Naive B cell (primary cell): ENCODE measurements at places on chromosomes 11 and 22. TPM values are rescaled to one million over a fixed set of nuclear protein-coding genes. Genes with fewer than 3 reads are reported as not detected.

The OR2AT4 gene
- polyA plus RNA-seq: not detected

The C11orf87 gene
- polyA plus RNA-seq: not detected

DNA sequence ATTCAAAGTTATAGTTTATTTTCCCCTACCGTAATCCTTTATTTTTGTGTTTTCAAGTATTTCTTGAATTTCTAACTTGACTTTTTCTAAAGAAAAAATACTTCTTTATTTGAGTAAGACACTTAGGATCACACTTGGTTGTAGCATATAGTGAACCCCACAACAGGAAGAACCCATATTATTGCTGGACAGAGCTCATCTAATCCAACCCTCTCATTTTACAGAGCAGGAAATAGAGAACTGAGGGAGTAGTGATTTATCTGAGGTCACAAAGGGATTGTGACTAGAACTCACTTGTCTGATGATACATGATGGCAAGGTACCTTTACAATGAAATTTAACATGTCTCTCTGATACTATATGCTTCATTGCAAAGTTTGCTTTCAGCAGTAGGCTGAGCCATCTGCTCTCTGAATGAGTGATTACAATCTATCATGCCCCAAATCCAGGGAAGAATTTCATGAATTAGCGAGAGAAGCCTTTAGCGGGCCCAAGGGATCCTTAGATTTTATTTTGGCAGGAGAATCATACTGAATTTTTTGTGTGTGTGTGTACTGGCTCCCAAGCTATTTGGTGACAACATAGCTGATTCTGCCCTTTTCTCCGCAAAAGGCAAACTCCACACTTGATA lies 9.8 kb downstream of the SLC17A6 start:
- H3K36me3 ChIP-seq: no peaks in the 10 kb centered on the region
- H3K27ac ChIP-seq: no peak overlapping the region
- H3K4me3 ChIP-seq: no peak overlapping the region

The SMTNL1 gene
- not detected for polyA plus RNA-seq

The INSC gene
- polyA plus RNA-seq: not detected

The SLC25A18 gene
- polyA plus RNA-seq: not detected

The TMEM191B gene
- not detected for polyA plus RNA-seq

DNA sequence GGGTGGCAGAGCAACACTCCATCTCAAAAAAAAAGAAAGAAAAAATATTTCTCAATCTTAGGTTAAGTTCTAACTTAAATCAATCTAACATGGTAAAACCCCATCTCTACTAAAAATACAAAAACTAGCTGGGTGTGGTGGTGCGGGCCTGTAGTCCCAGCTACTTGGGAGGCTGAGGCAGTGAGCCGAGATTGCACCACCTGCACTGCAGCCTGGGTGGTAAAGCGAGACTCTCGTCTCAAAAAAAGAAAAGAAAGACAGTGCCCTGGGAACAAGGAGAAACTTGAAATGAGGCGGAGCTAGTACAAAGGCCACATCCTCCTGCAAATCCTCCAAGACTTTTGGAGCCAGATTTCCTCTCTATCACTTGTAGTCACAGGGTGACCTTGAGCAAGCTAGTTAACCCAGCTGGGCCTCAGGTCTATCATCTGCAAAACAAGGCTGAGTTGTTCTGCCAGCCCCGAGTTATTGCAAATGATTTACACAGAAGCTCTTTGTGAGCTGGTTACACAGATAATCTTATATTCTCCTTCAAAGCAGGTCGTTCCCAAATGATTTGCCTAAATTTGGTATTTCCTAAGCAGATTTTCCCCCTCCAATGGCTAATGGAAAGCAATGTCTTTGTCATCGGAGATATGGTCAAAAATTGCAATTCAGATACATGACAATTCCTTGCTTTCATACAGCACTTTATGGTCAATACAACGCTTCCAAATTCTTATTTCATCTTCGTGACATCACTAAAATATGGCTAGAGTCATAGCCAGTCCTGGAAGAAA lies 1.9 kb downstream of the ANKRD54 start:
- no peak for DNase-seq
- no peak overlapping the region for H3K27ac ChIP-seq
- H3K36me3 ChIP-seq: no peaks in the 10 kb centered on the region
- peak overlapping the region; percentile 66 for H3K4me3 ChIP-seq
- peaks cover 28% of the 10 kb centered on the region for H3K4me1 ChIP-seq

DNA sequence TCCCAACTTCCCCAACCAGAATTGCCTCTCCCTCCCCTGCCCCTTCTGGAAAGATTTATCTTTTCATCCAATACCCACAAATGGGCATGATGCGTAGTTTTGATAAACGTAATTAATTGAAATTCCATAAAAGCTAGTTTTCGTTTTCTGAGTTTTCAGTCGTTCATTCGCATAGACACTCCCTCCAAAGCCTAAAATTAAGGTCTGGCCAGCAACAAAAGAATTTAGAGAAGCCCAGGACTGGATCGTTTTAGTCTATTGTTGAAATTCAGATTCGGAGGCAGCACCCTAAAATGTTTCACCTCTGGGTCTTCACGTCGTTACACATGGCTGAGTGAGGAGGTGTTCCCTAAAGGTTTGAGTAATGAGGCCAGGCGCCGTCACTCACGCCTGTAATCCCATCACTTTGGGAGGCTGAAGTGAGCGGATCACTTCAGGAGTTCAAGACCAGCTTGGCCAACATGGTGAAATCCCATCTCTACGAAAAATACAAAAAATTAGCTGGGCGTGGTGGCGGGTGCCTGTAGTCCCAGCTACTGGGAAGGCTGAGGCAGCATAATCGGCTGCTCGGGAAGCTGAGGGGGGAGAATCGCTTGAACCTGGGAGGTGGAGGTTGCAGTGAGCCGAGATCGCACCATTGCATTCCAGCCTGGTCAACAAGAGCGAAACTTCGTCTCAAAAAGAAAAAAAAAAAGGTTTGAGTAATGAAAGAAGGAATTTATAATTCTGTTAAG lies 589 bp upstream of the NDUFC2 start:
- H3K27ac ChIP-seq: peak overlapping the region; percentile 85
- no peaks in the 10 kb centered on the region for H3K36me3 ChIP-seq
- H3K4me3 ChIP-seq: peak overlapping the region; percentile 90
- no peaks in the 10 kb centered on the region for H3K27me3 ChIP-seq

- no peak overlapping the region for H3K27ac ChIP-seq
- DNase-seq: no peak
- no peak overlapping the region for H3K4me3 ChIP-seq
- H3K36me3 ChIP-seq: peaks cover 9% of the 10 kb centered on the region
- peaks cover 7% of the 10 kb centered on the region for H3K4me1 ChIP-seq
Measured at GRCh38 chr11:95729462-95729861, 60.1 kb downstream of the FAM76B start.

- H3K36me3 ChIP-seq: peaks cover 35% of the 10 kb centered on the region
- DNase-seq: no peak
- no peaks in the 10 kb centered on the region for H3K4me1 ChIP-seq
- no peak overlapping the region for H3K4me3 ChIP-seq
- H3K27me3 ChIP-seq: peaks cover 6% of the 10 kb centered on the region
- no peak overlapping the region for H3K27ac ChIP-seq
Measured at GRCh38 chr11:10891151-10891720, 33.4 kb upstream of the ZBED5 start.

DNA sequence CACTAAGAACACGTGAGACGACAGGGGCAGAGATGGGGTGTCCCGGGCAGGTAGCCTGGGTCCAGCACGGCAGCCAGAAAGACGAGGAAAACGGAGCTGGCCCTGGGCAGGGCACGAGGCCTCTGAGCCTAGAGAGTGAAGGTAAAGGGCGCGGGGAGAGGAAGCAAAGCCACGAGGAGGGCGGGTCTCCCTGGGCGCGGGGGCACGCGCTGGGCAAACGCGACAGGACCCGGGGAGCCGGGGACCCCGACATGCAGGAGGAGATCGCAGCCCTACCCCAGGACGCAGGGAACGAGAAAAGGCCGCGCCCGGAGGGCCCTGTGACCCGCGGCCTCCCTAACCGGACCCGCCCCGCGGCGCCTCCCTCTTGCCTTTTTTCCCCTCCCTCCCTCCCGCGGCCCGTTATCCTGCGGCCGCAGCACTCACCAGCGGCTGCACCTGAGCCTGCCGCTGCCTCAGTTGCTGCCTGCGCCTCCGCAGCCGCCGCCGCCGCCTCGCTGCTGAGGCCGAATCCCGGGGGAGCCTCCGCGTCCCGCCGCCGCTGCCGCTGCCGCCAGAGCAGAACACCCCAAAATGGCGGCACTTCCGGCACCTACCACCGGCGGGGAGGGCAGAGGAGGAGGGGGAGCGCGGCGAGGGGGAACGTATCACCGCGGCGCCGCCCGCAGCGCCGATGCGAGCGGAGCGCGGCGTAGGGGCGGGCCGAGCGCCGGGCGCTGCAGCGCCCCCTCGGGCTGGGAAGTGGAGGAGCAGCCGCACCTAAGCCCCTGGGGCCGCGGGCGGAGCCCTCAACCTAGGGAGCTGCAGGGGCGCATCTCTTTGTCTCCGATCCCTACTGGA lies at the start of gene CELF1:
Gene CELF1, minus strand, starts transcription at position 567 of the 840 bp plus-strand sequence. CDS start 53,609 bp downstream, outside the sequence.
- peak within 1 kb of the TSS; percentile 99 for H3K4me3 ChIP-seq
- H3K36me3 ChIP-seq: no peaks in the 10 kb centered on the region
- peaks cover 32% of the 10 kb centered on the region for H3K4me1 ChIP-seq

GRCh38 chr11:43874738-43875137 lies 5.9 kb upstream of the ALKBH3 start:
- H3K4me1 ChIP-seq: no peaks in the 10 kb centered on the region
- DNase-seq: no peak
- no peaks in the 10 kb centered on the region for H3K36me3 ChIP-seq
- H3K4me3 ChIP-seq: no peak overlapping the region
- H3K27me3 ChIP-seq: peaks cover 84% of the 10 kb centered on the region

GRCh38 chr11:298406-299065 lies 790 bp downstream of the IFITM5 start:
- no peak for DNase-seq
- no peak overlapping the region for H3K4me3 ChIP-seq
- H3K36me3 ChIP-seq: no peaks in the 10 kb centered on the region
- peaks cover 7% of the 10 kb centered on the region for H3K27me3 ChIP-seq
- H3K4me1 ChIP-seq: peaks cover 17% of the 10 kb centered on the region
- H3K27ac ChIP-seq: no peak overlapping the region

The DDTL gene
- polyA plus RNA-seq: 1.1 TPM

GRCh38 chr11:79406376-79406775 lies 34.5 kb downstream of the TENM4 start:
- H3K36me3 ChIP-seq: no peaks in the 10 kb centered on the region

The ANKK1 gene
- polyA plus RNA-seq: not detected

The TRIM51 gene
- not detected for polyA plus RNA-seq
